ENCODE measurements at places on chromosomes 1 and 21.

DNA sequence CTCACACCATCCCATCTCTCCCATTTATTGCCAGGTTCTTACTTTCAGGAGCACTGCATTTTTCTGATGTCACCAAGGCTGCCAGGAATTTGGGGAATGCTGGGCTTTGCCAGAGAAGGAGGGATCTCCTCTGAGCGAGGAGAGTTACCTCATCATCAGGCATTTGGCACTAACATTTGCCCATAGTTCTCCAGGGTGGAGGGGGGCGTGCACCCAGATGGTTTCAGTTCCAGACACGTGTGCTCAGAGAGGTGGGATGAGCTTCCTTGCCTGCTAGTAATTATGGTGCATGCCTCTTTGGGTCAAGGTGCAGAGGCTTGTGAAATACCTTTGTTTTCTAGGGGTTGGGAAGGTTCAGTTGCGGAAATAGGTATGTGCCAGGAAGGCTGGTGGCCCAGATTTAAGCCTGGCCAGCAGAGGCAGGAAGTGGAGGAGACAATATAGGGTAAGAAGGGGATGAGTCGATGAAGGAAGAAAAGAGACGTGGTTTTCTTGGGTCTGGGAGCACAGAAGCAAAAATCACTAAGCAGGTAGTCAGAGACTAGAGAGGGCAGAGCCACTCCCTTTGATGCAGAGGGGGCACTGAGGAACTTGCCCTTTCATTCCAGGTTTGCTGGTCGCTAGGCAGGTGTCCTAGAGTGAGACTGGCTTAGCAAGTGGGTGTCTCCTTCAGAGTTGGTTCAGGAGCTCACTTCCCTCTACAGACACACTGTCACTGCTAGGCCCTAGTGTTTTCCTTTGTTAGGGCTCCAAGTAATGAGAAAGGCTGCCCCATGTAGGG is 7.2 kb downstream of the TUFT1 start:
- DNase-seq, result peak; percentile 71

- no peak for DNase-seq
Observed at GRCh38 chr1:182426442-182427430, 23.2 kb upstream of the RGSL1 start.

GRCh38 chr1:65495137-65495536 is 74.7 kb downstream of the LEPR start:
- DNase-seq, result no peak

DNA sequence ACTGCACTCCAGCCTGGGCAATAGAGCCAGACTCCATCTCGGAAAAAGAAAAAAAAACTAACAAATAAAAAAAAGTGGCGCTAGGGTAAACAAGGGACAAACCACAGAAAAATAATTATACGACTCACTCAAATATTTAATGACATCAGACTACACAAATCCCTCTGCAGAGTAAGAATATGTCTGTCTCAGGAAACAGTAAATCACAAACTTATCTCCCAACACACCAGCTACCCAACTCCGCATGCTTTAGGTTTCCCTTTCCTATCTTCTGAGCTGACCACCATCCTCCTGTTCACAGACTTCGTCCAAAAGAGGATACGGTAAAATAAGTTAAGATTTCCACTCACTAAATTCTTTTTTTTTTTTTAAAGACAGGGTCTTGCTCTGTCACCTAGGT is 16.2 kb downstream of the WDR47 start:
- no peak for DNase-seq

DNA sequence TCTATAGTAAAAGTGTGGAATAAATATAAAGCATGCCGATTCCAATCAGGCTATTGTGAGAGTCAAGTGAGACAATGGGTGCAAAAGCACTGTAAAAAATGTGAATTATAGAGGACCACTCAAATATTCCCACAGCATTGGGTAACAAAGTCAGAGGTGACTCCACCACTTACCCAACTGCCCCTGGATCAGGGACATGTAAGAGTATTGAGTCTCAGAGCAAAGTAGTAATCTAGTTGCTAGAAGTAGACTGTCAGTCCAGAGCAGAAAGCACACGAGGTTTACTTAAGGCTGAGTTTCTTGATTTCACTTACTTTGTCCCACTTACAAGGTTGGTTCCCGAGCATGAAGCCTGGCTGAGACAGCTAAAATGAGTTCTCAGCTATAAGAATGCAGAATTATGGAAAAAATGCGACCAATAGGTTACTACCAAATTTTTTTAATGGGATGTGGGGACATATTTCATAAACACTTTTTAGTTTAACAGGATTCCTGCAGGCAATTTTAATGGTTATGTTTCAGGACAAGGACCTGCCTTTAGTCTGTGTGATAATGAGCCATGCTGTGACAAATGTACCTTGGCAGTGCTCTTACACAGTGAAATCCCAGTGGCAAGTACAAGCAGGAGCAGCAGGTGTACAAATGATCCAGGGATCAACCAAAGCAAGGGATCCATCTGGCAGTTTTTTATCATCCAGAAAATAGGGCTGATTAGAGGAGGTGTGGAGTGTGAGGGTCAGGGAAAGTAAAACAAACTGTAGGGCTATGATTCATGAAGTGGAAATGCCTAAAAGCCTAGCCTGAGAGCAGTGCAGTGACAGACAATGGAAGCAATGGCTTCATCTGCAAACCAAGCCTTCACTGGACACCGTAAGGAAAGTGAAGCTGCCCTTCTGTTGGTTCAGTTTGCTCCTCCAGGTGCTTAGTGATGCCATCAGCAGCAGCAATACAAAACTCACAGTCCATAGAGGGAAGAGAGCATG is 156.2 kb upstream of the SPAG17 start:
- DNase-seq, result no peak

DNA sequence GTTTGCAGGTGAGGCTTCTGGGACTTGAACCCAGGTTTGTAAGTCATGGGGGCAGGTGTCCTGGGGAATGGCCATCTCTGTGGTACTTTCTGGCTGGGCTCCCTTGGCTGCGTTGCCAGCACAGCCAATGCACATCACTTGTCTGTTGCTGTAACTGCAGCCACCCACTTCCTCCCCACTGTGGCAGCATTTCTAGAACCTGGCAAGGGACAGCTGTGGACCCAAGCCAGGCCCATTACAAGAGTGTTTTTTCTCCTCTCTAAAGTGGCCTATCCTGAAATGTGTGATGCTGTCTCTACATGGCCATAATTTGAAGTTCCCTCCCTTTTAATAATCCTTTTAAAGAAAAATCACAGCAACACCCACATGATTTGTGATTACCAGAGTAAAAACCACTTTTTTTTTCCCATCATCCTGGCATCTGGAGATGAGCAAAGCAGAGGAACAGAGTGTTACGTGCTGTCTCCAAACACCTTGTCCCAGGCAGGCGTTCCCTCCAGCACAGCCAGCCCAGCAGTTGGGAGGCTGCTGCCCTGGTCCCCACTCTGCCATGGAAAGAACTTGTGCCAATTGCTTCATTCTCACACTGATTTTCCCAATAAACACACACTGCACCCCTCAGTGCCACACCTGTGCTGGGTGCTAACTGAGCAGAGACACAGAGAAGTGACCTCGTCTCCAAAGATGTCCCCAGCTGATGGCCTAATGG is 360.6 kb upstream of the USP24 start:
- DNase-seq, result no peak

DNA sequence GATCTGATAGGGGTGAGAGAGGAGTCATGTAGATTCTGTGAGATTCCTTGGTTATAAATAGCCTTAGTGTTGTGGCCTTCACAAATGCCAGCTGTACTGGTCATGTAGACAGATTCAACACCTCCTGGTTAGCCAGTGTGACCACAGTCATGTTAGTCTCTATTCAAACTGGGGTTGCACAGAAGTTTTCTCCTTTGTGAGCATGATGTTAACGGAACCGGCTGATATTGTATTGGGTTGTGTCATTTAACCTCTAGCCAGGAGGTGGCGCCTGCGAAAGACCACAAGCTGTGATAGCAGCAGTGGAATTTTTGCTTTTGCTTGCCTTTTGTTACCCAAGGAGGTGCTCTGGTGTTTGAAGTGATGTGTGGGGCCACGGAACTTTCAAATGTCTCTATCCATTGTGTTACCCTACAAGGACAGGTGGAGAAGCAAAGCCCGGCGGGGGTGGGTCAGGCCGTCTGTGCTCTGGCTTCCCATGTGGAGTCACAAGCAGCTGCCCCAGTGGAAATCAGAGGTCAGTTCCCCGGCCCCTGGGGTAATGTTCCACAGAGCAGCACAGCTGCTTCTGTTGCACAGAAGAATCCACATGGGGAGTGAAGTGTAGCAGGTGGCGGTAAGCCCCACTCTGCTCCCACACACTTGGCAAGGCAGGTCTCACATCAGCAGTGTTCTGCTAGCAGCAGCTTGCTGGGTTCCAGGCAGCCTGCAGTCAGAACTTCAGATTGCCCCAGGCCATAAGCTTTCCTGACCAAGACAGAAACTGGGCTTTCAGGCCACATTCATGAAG is 112.6 kb downstream of the ADAMTS1 start:
- peak; percentile 5 for DNase-seq

GRCh38 chr1:170660871-170661645 is 2.9 kb upstream of the PRRX1 start:
- DNase-seq, result no peak

- no peak for DNase-seq
Observed at GRCh38 chr21:40752125-40752524, 94.8 kb downstream of the DSCAM start.

DNA sequence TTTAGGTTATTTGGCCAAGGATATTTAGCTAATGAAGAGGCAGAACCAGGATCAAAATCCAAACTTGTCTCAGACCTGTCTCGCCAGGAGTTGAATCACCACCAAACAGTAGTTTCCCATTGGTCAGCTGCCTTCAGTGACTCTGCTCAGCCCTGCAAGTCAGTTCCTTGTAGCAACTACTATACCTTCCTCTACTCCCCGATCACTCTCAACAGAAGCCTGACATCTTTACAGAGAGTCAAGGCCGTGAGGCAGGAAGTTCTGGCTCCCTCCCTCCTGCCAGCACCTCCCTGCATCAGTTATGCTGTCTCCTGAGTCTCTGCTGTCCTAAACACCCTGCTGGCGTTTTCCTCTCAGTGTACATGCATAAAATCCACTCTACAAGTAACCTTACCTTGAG is 13.2 kb downstream of the PSMD4 start:
- no peak for DNase-seq

DNA sequence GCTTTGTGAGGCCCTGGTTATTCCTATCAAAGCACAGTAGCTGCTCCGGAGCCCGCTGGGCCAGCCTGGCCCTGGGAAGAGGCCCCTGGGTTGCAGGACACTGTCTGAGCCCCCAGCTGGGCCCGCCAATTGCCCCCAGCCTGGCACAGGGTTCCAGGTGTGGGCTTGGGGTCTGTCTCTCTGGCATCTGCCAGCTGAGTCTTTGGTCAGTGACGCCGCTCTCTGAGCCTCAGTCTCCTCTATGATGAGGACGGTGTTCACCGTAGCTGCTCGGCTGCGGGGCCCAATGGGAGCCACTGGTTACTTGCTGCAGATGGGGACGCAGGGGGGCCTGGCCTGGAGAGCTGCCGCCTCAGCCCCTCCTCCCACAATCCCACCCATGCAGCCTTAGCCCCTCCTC is 41.0 kb downstream of the TP73 start:
- no peak for DNase-seq

DNA sequence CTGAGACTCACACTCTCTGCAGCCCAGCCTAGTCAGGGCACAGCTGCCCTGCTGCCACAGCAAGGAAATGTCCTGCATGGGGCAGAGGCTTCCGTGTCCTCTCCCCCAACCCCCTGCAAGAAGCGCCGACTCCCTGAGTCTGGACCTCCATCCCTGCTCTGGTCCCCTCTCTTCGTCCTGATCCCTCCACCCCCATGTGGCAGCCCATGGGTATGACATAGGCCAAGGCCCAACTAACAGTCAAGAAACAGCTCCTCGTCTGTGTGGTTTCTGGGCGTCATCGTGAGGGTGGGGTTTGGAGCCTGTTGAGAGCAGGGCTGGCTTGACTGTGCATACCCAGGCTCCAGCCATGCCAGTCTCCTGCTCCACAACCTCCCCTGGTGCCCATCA is 19.5 kb downstream of the FAAH start:
- no peak for DNase-seq

- no peak for DNase-seq
Observed at GRCh38 chr1:20074725-20075171, 4.8 kb downstream of the PLA2G5 start.

- DNase-seq, result no peak
Observed at GRCh38 chr1:218771931-218772330, 401.7 kb upstream of the LYPLAL1 start.

- DNase-seq, result no peak
Observed at GRCh38 chr1:4752059-4752458, 97.7 kb downstream of the AJAP1 start.

DNA sequence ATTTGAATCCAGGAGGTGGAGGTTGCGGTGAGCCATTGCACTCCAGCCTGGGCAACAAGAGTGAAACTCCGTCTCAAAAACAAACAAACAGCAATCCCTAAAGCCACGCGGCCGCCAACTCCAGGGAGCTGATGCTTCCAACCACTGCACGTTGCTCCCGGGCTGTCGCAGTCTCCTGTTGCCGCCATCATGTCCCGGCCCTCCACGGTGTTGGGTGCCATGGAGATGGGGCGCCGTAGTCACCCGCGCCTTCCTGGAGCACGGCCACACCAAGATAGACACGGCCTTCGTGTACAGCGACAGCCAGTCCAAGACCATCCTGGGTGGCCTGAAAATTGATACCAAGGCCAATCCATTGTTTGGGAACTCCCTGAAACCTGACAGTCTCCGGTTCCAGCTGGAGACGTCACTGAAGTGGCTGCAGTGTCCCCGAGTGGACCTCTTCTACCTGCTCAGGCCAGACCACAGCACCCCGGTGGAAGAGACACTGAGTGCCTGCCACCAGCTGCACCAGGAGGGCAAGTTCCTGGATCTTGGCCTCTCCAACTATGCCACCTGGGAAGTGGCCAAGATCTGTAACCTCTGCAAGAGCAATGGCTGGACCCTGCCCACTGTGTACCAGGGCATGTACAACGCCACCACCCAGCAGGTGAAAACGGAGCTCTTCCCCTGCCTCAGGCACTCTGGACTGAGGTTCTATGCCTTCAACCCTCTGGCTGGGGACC is 32.6 kb downstream of the SLC16A1 start:
- DNase-seq, result no peak

GRCh38 chr1:145859491-145860023 is 676 bp upstream of the PIAS3 start:
- DNase-seq, result peak; percentile 62

DNA sequence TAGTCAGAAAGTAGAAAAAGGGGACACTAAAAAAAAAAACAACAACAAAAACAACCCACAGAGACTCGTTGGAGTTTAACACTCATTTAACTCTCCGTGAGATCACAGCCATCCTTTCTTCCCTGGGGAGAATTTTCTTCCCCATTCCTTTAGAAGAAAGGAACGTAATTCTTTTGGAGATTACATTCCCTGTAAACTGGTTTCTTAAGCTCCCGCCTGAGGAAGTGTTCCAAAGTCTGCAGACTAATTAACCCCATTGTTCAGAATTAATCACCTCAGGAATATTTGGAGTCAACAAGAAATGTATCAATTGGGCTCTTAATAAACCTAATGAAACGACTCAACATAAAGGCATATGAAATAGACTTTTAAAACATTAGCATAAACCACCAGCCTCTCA is 228.2 kb upstream of the CSF3R start:
- no peak for DNase-seq

DNA sequence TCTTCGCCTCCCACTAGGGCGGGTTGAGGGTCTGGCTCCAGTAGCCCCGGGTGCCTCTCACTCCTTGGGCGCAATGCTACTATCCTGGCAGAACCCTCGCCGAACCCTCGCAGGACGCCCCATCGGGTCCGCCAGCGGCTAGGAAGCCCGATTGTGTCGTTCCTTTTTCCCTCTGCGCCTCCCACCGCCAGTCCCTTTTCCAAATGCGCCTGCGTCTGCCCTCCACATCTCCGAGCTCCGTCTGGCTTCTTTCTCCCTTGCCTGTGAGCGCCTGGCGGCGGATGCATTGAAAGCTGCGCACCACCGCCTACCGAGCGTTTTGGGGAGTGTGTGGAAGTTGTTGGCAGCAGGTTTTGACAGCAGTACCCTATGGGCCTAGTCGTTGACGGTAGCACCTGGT is 1.0 kb upstream of the DIRAS3 start:
- DNase-seq, result peak; percentile 29

All from dermis microvascular lymphatic vessel endothelial cell (primary cell).